ENCODE measurements at places on chromosomes 4 and X.

DNA sequence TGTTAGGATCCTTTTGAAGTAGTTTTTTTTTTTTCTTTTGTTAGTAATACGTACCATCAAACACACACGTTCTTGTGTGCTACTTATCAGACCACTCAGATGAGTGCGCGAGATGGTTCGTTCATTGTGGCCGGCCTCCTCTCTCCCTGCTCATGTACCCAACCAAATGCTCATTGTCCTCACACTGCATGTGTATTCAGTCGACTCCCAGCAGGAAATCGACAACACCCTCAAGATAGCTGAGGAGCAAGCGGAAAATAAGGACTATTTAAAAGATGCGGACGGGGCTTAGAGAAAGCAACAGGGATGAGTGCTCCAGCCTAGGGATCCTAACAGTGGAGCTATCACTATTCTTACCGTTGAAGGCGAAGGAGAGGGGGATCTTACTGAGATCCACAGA is 72.9 kb upstream of the GUCY1A1 start:
- no peak for DNase-seq

- DNase-seq: no peak
These were observed at the start of gene ARHGEF9 for GRCh38 chrX:63784902-63785707. Gene ARHGEF9 (minus strand): TSS chrX:63785214. CDS start chrX:63785145, 69 bp downstream.

GRCh38 chr4:164501074-164501473 is 252.9 kb upstream of the SMIM31 start:
- DNase-seq: no peak

DNA sequence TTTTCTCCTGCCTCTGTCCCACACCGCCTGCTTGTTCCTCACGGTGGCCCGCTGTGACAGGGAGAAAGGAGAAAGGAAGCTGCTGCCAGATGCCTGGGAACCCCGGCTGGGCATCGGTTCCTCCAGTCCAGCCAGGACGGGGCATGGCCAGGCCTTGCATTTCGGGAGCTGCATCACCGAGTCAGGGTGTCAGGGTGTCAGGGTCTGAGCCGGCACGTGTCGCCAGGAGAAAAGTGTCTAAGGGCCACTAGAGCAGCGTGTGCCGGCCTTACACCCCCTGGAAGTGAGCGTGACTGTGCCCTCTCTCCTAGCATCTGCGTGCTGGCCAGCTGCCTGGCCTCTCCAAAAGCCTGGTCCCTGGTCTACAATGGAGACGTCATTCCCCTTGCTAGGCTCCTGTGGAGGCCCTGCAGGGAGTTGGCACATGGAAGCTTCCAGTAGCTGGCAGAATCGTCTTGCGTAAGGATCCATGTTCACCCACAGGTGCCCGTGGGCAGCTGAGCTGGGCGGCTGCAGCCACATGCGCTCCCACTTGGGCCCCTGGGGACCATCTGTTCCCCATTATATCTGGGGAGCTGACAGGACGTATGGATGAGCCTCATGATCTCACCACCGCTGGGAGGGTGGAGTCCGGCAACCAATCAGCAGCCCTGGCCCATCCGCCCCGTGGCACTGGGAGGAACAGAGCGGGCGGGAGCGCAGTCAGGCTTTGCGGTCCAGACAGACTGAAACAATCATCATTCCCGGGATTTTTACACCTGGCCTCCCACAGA is 39.9 kb upstream of the HMX1 start:
- no peak for DNase-seq

DNA sequence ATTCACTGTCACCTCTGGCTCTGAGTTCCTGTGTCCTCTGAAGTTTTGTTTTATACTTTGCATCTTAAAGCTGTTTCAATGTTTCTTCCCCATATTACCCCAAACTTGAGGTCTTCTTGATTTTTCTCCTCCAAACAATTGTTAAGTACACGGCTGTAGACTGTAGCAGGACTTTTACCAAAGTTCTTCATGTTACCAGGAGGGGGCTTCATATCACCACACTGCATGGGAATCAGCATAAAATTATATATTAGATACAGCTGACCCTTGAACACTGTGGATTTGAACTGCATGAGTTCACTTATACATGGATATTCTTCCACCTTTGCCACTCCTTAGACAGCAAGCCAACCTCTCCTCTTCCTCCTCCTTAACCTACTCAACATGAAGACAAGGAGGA is 56.6 kb downstream of the SPATA18 start:
- no peak for DNase-seq

GRCh38 chr4:110520886-110521285 is 44.9 kb downstream of the ENPEP start:
- no peak for DNase-seq

- no peak for DNase-seq
These were observed 139.5 kb downstream of the SH3KBP1 start for GRCh38 chrX:19747652-19748610.

DNA sequence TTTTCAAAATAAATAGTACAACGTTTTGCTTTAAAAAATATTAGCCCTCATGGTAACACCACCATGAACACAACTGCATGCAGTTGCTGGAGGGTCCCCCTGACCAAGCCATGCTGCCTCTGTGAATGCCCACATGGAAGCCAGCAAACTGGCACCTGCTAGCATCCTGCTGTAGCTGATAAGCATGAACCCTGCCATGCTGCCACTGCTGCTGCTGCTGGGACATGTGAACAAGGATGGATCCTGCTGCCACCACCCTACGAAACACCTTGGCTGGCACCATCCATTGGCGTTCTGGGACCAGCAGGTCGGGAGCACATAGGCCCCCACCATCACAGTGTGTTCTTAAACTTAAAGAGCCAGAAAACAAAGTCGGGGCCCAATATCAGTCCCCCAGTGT is 83.9 kb downstream of the SATL1 start:
- DNase-seq: no peak

- DNase-seq: no peak
These were observed 378.4 kb downstream of the ANKRD50 start for GRCh38 chr4:124334119-124334518.

- no peak for DNase-seq
These were observed 145.6 kb downstream of the AMELX start for GRCh38 chrX:11438767-11439166.

GRCh38 chrX:134369576-134369975 is 90.4 kb upstream of the HPRT1 start:
- no peak for DNase-seq

DNA sequence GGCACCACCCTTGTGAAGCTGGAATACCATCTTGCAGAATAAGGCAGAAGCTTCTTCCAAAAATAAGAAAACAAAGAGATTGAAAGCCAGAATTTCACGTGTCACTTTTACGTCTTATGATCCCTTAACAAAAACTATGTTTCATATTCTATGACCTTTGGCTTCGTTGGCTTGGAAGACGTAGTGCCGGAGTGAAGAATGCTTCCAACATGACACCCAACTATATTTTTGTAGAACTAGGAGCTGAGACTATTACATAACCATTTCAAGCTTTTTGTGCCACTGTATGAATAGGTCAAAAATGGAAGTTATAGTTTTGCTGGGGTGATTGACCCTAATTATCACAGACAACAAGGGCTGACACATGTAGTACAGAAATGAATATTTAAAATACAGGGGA is 996.2 kb downstream of the ADGRL3 start:
- no peak for DNase-seq

DNA sequence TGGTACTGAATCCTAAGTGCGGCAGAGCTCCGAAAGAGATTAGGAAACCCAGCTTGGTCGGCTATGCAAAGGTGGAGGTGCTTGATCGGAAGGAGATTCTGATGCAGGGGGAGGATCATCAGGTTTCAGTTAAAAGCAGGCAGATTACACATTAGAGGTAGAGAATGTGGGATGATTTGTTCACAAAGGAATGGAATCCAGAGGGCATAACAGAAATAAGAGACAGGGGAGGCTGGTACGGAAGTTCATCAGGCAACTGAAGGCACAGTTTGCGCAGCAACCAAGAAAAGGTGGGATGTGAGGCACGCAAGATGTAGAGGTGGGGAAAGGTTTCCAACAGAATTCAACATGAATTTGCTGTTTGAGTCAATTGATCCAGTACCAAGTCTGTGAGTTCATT is 424 bp upstream of the ZNF330 start:
- no peak for DNase-seq

DNA sequence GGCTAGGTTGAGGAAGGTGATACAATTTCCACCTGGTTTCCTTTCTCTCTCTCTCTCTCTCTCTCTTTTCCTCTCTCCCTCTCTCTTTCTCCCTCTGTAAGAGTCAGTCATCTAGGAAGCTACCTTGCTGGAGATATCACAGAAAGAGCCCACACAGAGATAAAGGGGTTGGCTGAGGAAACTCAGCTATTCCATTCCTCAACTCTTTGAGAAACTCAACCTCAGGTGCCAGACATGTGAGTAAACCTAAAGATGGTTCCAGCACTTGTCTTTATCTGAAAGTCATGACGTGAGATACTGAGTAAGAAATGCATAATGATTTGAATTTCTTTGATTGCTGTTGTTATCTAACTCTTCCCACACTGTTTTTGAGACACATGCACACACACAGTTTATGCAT is 564.0 kb downstream of the SPOCK3 start:
- no peak for DNase-seq

GRCh38 chr4:83605744-83606172 is 69.8 kb downstream of the GPAT3 start:
- DNase-seq: no peak

GRCh38 chrX:153941336-153942252 is 2.8 kb downstream of the RENBP start:
- DNase-seq: no peak

GRCh38 chrX:38126179-38126578 is 94.5 kb downstream of the SRPX start:
- no peak for DNase-seq

DNA sequence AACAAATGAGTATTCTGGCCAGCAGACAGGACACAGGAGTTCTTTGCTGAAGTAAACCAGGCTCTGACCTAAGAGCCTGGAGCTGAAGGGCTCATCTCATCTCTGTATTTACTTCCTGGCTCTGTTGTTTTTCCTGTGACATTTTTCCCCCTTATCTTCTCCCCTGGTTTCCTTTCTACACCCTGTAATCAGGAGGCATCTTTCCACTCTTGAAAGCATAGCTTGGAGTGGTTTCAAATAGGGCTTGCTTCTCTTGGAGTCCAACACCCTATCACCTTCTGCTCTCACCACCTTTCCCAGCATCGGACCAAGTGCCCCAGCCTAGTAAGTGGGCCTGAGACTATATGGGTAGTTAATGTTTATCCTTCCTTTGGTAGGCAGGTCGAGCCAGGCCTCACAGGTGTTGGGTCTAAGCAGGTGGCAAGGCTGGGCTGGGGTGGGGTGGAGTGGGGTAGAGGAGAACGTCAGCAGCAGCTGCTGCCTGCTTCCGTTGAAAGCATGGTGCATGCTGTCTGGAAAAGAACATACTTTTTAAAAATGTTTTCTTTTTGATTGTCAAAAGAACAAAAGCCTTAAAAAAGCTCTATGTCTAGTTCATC is 1.2 kb downstream of the DRP2 start:
- DNase-seq: no peak

DNA sequence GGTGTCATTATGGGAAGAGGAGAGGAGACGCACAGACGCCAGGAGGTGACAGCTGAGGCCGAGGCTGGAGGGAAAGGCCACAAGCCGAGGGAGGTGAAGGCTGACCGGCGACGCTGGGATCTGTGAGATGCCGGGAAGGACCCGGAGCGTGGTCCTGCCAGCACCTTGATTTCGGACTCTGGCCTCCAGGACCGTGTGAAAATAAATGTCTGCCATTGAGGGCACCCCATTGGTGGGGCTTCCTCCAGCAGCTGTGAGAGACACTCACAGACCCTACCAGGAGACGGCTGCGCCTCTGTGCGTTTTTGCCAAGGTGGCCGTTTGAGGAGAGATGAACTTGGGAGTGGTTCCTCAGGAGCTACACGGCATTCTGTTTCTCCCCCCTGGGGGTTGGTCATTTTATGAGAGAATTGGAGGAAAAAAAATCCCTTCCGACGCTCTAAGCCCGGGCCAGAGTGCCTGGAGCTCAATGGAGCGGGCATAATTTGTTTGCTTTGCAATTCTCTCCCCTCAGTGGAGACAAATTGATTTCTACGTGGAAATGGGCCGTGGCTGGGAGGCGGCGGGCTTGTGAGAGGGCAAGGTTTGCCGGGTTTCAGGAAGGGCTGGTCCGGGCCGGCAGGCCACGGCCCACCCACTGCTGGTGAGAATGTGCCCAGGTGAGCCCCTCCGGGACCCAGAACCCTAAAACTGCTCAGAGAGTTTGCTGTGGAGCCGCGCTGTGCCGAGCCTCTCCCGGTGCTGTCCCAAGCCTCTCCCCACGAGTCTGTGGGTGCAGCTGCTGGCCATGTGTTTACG is 53.9 kb downstream of the CPZ start:
- no peak for DNase-seq

GRCh38 chrX:17375367-17375636 is 302 bp downstream of the NHS start:
- no peak for DNase-seq

DNA sequence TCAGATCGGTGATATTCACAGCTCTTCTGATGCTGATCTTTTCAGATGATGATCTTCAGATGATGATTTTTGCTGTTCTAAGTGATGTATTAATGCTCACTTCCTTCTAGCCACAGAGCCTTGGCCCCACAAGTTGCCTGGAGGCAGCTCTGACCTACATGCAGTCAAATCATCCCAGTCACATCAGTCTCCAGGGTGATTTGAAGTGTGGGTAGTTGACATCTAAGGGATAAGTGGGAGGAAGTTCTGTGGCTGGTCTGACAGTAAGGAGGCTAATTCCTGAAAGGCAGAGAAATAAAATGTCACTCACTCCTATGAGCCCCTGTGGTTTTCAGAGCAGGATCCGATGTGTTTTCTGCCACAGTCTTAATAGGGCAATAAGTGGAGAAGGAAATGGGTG is 79.8 kb upstream of the RPL34 start:
- no peak for DNase-seq

DNA sequence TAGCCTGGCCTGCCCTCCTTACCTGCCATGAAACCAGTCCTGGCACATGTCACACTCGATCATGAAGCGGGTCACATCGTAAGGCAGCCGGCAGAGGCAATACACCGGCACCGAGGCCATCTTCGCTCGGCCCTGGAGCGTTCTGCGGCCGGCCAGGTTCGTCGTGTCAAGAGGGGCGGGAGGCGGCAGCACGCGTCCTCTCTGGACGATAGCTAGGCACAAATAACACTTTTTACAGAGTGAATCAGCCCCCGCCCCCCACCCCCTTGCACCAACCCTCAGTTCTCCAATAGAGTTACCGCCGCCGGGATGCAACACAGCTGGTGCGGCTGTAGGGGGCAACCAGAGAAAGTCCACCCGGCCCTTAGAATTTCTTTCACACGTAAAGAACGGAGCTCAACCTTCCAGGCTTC is 1.7 kb downstream of the PHF8 start:
- no peak for DNase-seq

DNA sequence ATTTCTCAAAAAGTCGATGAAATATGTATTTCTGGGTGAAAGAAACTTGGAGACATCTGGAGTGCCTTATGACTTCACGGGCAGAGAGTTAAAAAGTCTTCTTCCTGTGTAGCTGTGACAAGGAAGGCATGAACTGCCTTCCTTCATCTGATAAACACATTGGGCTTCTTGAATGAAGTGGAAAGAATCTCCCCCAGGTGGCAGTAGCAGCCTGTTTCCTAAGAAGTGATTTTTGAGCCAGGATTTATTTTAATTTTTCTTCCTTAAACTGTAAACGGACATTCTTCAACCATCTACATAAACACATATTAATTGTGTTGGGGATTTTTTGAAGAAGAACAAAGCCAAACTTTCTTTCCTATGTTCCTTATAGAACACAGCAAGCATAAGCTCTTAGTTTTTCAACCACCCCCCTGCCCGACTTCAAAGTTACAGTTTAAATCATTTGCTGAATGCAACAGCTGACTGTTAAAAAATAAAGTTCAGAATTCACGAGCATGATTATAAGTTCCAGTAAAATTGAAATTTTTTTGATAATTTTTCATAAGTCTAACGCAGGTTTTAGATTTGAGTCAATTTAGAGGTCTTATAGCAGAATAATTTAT is 980 bp upstream of the GIMD1 start:
- DNase-seq: no peak

GRCh38 chrX:38561951-38562719 is 793 bp downstream of the TSPAN7 start:
- no peak for DNase-seq

Data from D721Med (cell line).